Activated naive CD4-positive, alpha-beta T cell treated with anti-CD3 and anti-CD28 coated beads, Interleukin-2, amount 10 ng/mL, durations not matched to agents 7 days and 5 days (primary cell): ENCODE measurements at places on chromosomes 2 and 18.

- DNase-seq, result no peak
- no peaks in the 10 kb centered on the region for H3K4me1 ChIP-seq
- H3K36me3 ChIP-seq, result peaks cover 64% of the 10 kb centered on the region
- H3K4me3 ChIP-seq, result no peak overlapping the region
- H3K27me3 ChIP-seq, result no peaks in the 10 kb centered on the region
These were observed 50.0 kb upstream of the STON1 start for GRCh38 chr2:48479915-48480314.

DNA sequence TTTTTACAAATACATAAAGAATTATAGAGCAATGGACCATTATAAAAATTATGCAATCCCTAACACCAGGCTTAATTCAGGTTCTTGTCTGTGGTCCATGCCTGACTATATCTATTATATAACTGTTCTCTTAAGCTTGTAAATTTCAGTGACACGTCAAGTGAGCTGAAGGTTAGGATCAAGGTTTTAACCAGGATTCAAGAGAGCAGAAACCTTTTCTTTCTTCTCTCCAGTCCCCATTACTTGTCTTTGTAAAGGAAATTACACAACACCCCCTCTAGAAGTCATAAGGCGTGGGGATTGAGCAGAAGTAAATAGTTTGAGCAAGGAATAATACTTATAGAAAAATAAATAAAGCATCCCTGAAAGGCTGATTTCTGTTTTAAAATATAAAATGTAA, 122.0 kb downstream of the ZNF521 start:
- H3K27me3 ChIP-seq, result peaks cover 3% of the 10 kb centered on the region
- H3K36me3 ChIP-seq, result no peaks in the 10 kb centered on the region
- no peaks in the 10 kb centered on the region for H3K4me1 ChIP-seq
- no peak overlapping the region for H3K27ac ChIP-seq

DNA sequence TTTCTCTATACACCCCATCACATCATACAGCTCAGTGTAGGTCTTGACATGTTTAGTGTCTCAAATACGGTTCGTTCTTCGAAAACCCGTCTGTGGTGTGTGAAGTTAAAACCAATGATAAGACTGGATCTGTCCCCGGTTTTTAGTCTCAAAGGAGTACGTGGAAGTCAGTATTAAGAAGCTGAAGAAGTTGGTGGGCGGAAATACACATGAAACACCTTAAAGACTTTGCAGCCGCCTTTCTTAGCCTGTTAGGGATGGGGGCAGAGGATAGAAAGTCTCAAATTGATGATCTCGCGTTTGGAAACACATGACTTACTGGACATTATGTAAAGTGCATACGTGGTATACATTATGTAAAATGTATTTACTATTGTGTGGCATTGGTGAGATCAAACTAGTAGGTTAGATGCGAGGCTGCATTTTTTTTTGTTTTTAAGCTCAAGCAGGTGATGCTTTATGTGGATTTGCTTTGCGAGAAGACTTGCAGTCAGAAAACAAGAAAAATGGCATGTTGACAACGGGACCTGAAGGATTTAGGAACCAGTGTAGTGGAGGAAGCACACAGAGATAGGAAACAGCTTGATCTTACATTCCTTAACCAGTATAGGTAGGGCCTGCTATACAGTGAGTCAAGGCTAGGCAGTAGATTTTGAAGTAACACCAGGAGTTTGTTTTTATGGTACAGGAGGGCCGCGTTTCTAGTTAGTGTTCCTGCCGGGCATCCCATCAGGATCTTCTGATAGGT, 1.2 kb downstream of the CNOT11 start:
- no peak for DNase-seq
- peak overlapping the region; percentile 94 for H3K4me3 ChIP-seq
- no peaks in the 10 kb centered on the region for H3K27me3 ChIP-seq

GRCh38 chr18:944440-944839, 39.8 kb downstream of the ADCYAP1 start:
- DNase-seq, result no peak
- H3K27me3 ChIP-seq, result peaks cover 2% of the 10 kb centered on the region
- H3K27ac ChIP-seq, result no peak overlapping the region
- no peaks in the 10 kb centered on the region for H3K36me3 ChIP-seq
- no peaks in the 10 kb centered on the region for H3K4me1 ChIP-seq
- H3K4me3 ChIP-seq, result no peak overlapping the region

GRCh38 chr18:43875511-43875910, 598.2 kb upstream of the SYT4 start:
- no peak overlapping the region for H3K27ac ChIP-seq
- no peaks in the 10 kb centered on the region for H3K36me3 ChIP-seq
- no peaks in the 10 kb centered on the region for H3K4me1 ChIP-seq
- DNase-seq, result no peak

DNA sequence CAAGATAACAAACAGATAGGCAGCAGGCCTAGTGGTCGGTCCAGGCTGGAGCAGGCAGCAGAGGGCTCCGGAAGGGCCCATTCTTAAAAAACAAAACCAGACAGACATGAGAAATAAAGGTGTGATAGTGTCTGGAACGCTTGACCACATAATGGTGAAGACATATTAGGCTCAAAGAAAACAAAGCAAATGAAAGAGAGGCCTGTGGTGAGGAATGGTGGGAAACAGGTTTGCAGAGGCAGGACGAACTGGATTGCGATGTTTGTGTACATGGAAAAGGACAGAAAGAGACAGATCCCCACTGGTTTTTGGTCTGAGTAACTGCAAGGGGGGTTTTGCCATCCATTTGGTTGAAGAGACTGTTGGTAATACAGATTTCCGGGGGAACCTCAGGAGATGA, 19.9 kb downstream of the QPCT start:
- no peak overlapping the region for H3K27ac ChIP-seq
- H3K4me3 ChIP-seq, result no peak overlapping the region
- peaks cover 63% of the 10 kb centered on the region for H3K27me3 ChIP-seq
- no peaks in the 10 kb centered on the region for H3K4me1 ChIP-seq
